Kidney (tissue), 22 donors: ENCODE measurements at places on chromosomes 6 and 20. TPM values are rescaled to one million over a fixed set of nuclear protein-coding genes. Genes with fewer than 3 reads are reported as not detected.

The RSPH9 gene
- polyA plus RNA-seq: 0.45 TPM

DNA sequence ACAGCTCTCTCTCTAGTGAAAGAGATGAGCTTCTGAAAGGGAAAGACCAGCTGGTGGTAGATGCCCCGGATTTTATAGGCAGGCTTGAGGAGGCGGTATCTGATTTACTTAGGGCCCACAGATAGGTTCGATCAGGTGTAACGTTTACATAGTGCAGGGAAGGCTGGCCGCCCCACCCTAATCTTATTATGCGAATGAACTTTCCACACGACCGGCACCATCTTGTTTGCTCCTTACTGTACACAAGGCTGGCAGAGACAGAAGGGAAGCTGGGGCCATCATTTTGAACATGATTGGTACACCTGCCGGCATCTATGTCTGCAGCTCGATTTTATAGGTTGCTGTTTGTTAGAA, 212.0 kb upstream of the JARID2 start:
- DNase-seq: no peak

GRCh38 chr6:114195027-114195365, 147.8 kb downstream of the HS3ST5 start:
- DNase-seq: no peak

DNA sequence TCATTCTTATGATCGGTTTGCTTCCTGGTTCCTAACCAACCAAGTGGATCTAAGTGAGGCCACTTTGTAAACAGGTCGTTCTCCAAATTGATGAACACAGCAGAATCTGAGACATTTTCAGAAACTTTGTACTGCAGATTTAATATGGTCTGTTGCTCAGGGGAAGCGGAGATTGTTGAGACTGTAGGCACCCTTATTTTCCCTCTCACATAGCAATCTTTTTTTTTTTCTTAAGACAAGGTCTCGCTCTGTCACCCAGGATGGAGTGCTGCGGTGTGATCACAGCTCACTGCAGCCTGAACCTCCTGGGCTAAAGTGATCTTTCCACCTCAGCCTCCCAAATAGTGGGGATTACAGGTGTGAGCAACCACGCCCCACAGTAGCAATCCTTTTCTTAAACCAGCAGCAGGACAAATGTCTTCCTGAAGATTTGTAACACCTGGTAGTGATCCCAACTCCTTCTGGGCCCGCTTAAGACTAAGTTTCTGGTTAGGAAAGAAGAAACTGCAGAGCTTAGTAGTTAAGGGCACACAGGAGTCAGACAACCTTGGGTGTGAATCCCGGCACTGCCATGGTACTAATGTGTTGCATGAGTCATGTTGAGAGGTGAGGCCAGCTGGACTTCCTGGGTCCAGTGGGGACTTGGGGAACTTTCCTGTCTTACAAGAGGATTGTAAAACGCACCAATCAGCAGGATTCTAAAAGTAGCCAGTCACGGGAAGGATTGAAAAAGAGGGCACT, 48.4 kb upstream of the EZR start:
- peak; percentile 33 for DNase-seq

DNA sequence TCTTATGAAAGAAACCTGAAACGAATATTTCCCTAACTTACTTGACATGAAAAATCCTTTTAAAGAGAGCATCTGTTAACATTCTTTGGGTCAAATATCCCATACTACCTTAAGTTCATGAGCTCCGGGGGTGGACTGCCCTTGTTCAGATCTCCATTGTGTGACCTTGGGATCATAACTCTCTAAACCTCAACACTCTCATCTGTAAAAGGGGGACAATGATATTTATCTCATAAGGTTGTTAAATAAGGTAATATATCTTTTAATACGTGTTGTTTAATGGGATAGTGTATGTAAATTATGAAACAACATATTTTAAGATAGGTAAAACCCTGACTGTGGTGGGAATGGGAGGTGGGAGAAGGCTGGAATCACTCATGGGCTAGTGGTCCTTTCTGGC, 326.3 kb downstream of the FARS2 start:
- DNase-seq: no peak
